ENCODE measurements at places on chromosomes 7 and 10. TPM values are rescaled to one million over a fixed set of nuclear protein-coding genes. Genes with fewer than 3 reads are reported as not detected.
A peak's percentile ranks its signal among the peaks of the same experiment; 100 is the strongest.

DNA sequence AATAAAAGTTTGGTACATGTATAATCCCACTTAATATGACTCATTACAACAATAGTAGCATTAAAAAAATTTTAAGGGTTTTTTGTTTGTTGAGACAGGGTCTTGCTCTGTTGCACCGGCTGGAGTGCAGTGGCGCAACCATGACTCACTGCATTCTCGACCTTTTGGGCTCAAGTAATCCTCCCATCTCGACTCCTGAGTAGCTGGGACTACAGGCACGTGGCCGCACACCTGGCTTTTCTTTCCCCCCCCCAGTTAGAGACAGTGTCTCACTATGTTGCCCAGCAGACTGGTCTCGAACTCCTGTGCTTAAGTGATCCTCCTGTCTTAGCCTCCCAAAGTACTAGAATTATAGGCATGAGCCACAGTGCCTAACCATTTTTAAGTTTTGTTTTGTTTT is 40.7 kb downstream of the KMT2C start:
- no peak for DNase-seq

CACNB2 gene
- total RNA-seq, result 9.6 TPM

PCGF6 gene
- 5.7 TPM for total RNA-seq

GRCh38 chr10:80333983-80334382 is 22.6 kb downstream of the DYDC1 start:
- DNase-seq, result no peak

DNA sequence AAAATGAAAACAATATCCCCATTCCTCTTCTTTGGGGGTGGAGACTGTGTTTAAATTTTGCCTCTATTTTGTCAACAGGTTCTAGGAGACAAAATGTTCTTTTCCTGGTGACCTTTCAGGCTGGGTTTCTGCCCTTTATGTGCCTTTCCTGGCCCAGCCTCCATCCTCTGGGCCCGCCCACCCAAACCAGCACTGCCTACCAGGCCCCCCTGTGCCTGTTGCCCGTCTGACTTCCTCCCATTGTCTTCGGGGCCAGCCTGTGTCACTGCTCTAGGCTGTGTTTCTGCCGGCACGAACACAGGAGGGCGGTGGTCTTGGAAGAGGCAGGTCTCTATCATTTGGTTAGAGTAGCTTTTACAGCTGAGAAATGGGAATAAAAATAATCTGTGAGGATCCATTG is 13.9 kb downstream of the TSPAN14 start:
- peak; percentile 44 for DNase-seq

- peak; percentile 10 for DNase-seq
Measured at GRCh38 chr7:80499350-80499953, 12.4 kb downstream of the GNAT3 start.

GPER1 gene
- total RNA-seq, result 0.20 TPM

GRCh38 chr10:27360581-27361172 is 120.1 kb upstream of the ACBD5 start:
- peak; percentile 57 for DNase-seq

DNA sequence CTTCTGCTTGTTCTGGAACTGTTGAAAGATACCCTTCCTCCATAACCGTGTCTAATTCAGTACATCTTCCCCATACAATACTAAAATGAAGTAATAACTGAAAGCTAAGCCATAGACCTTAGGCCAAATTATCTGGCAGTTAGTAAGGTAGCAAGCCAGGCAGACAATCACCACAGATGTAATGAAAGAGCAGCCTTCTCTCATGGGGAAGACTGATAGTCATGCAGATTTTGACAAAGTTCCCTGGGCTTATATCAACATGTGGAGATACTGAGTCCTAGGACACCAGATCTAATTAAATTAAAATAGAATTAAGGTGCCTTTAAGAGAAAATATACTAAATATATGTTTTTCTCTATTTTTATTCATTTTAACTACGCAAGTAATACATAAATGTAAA is 61.5 kb downstream of the PON1 start:
- DNase-seq, result no peak

DNA sequence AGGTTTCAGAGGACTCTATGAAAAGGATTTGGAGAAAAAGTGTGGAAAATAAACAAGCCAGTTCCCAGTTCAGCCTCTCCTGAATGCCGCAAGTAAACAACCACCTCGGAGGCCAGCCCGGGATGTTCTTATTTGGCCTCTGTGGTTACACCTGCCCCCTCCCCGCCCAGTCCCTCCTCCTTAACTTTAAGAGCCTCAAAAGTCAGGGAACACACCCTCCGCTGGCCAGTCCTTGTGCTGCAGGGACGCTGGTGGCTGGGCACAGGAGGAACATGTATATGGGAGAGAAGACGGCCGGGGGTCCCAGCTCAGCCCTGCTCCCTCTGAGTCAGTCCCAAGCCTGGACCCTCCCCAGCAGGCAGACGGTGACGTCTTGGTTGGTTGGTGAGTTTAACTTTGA is 6.1 kb downstream of the CHST3 start:
- no peak for DNase-seq

SH2B2 gene
- total RNA-seq, result 1.9 TPM

GRCh38 chr10:132319853-132320653 is 11.9 kb upstream of the LRRC27 start:
- no peak for DNase-seq
